NCI-H748 treated with DMSO at 0.1 percent for 48 hours (cell line): ENCODE measurements at places on chromosomes 12 and 14.

GRCh38 chr12:51620448-51620847, 29.4 kb downstream of the SCN8A start:
- no peak for DNase-seq

- no peak for DNase-seq
Measured at GRCh38 chr12:104598342-104599271, 141.9 kb downstream of the CHST11 start.

DNA sequence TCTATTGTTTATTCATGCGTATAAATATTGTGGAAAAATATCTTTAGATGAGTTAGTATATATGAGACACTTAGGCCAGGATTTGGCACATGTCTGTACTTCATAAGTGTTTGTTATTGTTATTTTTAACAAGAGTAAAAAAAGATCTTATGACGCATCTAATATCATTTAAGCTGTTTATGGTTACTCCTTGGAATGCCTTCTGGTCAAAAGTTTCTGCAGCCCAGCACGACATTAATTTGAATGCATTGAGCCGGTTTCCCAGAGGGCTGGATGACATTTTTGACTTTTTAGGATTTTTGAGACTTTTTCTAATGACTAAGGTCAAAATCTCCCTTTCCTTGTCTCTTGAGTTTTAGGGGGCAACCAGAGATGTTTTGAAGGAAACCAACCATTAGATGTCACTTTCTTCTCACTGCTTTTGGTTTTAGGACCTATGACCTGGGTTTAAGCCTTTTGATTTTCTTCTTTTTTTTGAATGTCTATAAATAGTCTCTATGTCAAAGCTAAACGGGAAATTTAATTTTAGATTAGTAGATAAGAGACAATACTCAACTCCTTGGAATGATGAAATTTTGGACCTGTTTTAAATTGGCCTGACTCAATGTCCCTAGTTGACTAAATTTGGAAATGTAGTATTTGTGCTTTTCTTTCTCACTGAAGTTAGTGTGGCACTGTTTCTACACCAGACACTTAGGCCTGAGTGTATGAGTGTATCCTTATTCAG, 215.5 kb downstream of the AEBP2 start:
- DNase-seq = no peak

DNA sequence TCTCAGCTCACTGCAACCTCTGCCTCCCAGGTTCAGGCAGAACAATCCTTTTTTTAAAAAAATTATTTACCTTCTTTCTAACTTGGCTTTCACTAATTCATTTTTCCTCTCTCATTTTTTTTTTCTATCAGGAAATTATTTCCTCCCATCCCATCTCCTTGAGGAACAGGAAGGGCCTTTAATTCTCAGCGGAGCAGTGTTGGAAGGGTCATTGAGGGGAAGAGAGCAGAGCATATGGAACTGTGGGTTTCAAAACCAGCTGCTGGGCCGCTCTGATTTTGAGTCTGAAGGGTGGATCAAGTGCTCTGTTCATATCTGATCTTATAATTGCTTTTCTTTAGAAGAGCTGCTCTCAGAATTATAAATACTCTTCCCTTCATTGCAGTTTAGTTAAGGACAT, 29.0 kb downstream of the NUBPL start:
- no peak for DNase-seq

DNA sequence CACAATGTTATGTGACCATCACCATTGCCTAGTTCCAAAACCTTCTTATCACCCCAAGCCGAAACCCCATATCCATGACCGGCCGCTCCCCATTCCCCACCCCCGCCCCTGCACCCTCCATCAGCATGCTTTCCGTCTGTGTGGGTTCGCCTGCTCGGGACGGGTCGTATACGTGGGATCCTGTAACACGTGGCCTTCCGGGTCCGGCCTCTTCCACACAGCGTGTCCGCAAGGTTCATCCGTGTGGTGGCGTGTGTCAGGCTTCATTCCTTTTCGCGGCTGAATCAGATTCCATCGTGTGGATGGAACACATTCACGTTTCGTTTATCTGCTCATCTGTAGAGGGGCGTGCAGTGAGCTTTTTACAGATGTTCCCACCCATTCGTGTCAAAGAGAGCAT, 41.4 kb downstream of the RIMBP2 start:
- no peak for DNase-seq

GRCh38 chr12:14741153-14741552, 44.8 kb upstream of the GUCY2C start:
- DNase-seq = no peak

- DNase-seq = peak; percentile 47
Measured at GRCh38 chr12:72271451-72272090, 599 bp upstream of the TRHDE start.

DNA sequence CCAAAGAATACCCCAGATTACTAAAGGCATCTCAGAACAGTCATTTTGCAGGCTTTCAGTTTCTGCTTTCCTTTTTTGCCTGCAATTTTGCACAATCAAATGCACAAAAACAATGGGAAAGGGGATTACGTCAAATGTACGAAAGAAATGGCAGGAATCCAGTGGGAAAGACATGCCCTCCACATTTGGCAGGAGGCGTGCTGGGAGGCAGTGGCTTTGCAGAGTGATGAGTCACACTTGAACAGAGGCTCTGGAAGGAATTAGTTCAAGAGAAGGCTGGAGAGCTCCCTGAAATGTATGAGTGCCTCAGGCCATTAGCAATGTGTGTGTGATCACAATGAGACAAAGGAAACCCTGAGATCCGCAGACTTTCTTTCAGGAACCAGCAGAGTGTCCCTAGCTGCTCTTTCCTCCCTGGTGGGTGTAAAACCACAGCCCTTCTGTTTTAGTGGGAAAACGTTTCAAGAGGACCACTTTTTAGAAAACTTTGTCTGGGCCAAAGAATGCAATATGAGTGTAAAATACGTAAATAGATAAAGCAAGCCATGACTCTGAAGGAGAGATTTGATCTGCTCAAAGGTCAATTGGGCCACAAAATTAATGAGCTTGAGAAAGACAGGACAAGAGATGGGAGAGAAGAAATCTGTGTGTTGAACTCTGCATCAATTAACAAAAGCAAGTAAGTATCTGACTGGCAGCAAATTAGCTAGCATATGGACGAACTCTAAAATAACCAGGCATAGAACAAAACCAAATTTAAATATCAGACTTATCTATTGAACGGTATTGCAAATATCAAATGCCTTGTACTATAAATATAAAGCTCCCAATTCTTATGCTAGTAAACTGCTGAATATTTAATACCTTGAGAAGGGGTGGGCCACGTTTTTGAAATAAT, 155.4 kb upstream of the PDE3A start:
- no peak for DNase-seq

GRCh38 chr14:58801086-58801485, 163.3 kb downstream of the DACT1 start:
- no peak for DNase-seq

- no peak for DNase-seq
Measured at GRCh38 chr12:124395986-124396385, 101.1 kb downstream of the RFLNA start.

GRCh38 chr14:99229654-99230207, 42.3 kb downstream of the BCL11B start:
- no peak for DNase-seq

DNA sequence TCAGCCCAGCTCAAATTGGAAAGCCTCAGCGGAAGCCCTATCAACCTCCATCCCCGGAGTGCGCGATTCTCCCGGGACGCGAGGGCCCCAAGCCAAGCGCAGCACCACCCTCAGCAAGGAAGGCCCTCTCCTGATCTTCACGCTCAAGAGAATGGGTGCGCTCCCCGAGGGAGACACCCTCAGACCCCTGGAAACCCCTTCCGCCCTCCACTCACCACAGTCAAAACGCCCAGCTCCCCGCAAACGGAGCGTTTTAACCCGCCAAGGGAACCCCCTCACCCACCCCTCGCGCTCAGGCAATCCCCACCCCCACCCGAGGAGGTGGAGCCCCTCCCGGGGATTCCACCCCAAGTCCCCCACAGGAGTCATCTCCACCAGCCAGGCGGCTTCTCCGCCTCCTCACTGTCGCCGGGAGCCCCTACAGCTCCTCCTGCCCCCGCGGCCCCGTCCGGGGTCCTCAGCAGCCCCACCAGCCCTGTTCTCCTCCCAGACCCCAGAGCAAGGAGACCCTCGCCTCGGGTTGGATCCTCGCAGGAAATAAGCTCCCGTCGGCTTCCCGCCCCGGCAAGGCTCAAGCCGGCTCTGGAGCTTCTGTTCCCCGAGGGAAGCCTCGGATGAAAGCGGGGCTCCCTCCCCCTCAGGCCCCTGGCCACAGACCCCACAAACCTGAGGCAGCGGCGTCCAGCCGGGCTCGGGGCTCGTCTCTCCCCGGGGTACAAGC, 507 bp downstream of the BAZ2A start:
- DNase-seq = no peak

DNA sequence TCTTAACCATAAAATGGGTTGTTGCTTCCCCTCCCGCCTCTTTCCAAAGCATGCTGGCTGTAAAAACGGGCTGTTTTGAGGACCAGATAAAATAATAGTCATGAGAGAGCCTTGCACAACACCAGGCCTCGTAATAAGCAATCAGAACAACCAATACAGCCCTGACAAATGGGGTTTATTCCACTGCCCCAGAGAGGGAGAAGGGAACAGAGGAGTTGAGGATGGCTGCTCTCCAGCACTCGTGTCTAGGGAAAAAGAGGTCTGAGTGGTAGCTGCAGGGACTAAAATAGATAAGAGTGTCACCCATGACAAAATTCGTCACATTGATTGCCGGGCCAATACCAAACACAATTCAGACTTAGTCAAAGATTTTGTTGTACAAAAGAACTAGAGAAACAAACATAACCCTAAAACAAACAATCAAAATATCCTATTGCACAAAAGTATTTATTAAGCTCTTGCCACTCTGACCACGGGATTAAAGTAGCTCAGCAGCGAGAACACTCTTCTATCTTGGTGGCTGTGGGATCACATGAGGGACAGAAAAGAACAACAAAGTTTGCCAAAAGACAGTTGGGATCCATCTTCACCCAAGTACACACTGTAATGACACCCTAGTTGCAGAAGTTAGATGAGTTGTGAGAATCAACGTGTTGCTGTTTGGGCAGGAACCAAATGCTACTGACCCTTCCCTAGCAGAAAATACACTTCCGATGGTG, 188.0 kb downstream of the FOXN3 start:
- DNase-seq = no peak

- DNase-seq = no peak
Measured at GRCh38 chr12:93784339-93785086, 107.3 kb downstream of the CRADD start.

DNA sequence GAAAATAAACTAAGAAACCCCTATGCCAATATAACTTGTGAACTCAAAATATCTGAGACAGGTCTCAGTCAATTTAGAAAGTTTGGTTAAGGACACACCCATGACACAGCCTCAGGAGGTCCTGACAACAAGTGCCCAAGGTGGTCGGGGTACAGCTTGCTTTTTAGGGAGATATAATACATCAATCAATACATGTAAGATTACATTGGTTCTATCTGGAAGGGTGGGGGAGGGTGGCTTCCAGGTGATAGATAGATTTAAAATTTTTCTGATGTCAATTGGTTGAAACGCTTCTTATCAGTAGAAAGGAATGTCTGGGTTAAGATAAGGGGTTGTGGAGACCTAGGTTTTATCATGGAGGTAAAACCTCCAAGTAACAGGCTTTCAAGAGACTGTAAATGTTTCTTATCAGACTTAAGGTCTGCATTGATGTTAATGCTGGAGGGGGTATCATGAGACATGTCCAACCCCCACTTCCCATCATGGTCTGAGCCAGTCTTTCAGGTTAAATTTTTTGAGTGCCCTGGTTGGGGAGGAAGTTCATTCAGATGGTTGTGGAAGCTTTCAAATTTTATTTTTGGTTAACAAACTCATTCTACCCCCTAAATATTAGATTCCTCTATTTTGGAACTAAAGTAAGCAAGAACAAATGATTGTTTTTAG, 82.0 kb upstream of the RASSF8 start:
- no peak for DNase-seq

GRCh38 chr12:39429809-39430208, 13.1 kb downstream of the KIF21A start:
- no peak for DNase-seq

- DNase-seq = no peak
Measured at GRCh38 chr12:121448771-121449315, 48.9 kb downstream of the RNF34 start.

DNA sequence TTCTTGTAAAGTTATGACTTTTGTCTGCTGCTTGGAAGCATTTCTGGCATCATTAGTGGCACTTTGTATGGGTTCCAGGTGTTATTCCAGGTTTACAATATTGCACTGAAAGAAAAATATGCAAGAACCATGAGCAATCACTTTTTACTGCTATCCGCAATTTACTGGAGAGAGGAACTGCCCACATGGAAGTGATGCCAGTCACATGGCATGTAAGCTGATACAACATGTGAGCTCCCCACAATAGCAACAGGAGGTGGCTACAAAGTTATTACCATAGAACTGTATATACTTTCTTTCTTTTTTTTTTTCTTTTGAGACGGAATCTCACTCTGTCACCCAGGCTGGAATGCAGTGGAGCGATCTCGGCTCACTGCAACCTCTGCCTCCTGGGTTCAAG, 1012.1 kb downstream of the BCL11B start:
- DNase-seq = no peak

GRCh38 chr14:68892961-68893360, 86.1 kb downstream of the ACTN1 start:
- DNase-seq = no peak

GRCh38 chr14:67719866-67720265, 18.2 kb downstream of the RDH12 start:
- no peak for DNase-seq

DNA sequence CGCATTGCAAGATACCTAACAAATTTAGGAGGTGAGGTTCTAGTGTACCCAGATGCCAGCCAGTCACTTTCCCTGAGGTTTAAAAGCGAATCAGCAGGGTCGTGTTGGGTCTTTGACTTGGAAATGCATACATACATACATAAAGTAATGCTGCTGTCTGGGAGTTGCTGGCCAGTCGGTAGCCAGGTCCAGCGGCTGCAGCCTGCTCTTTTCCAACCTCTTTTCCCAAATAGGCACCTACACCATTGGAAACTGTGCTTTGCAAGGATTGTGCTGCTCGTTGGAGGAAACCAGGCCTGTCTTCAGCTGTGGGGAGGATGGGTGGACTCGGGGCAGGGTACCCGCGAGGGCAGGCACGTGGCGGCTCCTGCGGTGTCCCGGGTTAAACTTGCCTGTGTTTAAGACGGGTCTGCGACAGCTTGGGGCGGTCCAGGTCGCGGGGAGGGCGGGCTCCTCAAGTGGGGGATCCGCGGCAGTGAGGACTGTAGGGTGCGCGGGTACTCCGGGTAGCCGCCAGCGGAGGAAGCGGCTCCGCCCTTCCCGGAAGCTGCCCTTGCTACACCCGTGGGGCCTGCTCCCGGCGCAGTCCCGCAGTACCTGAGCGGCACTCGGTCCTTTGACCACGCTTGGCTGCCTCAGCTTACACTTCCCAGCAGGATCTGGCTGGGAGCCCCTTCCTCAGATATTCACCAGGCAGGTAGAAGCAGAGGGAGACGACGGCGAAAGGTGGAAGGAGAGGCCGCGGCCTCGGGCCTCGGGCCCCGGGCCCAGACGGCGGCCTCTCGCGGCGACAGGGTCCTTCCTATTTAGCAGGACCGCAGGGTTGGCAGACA, 2.7 kb downstream of the TTC6 start:
- no peak for DNase-seq
